ENCODE measurements at places on chromosomes 7 and 10. TPM values are rescaled to one million over a fixed set of nuclear protein-coding genes. Genes with fewer than 3 reads are reported as not detected.

EPO gene
- not detected for total RNA-seq

DNA sequence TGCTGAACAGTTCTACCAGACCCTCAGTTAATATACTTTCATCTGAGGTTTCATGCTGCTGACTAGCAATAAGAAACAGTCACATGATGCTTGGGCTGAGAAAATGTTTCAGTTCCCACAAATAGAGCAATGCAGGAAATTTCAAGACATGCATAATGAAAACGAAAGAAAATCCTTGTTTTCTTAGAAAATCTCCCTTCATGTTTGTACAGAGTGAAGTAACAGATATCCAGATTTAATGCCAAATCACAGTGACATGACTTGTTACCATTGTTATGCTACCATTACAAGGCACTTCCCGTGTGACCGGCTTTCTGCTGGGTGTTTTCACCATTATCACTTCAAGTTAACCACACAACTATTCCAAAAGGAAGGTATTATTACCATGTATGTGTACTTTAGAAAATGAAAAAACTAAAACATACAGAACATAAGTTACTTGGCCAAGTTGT, 121.7 kb downstream of the DOCK4 start:
- no peak for DNase-seq
- no peaks in the 10 kb centered on the region for H3K36me3 ChIP-seq
- no peak overlapping the region for H3K27ac ChIP-seq
- H3K4me1 ChIP-seq: no peaks in the 10 kb centered on the region
- H3K4me3 ChIP-seq: no peak overlapping the region

DNA sequence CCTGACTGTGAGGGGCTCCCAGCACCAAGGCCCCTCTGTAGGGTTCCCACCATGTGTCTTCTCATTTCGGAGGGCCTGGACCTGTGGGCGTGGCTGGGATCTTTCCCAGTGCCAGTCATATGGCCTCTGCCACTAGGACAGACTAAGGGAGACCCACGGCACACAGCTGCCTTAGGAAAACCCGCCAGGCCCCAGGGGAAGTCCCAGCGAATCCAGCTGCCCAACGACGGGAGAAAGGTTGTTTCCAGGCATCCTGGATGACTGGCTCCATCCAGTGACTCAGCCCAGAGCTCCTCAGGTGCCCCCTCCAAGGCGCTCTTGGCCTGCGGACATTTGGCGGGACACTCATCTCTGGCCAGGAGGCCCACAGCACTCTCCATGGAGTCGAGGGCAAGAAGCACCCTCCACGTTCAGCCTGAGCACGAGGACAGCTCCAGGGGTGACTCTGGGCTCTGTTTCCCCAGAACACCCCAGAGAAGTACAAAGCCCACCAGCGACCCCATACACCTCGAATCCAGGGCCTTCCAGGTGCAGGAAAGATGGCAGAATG, 39.9 kb downstream of the PWWP2B start:
- H3K4me3 ChIP-seq: no peak overlapping the region
- no peaks in the 10 kb centered on the region for H3K4me1 ChIP-seq
- no peak overlapping the region for H3K27ac ChIP-seq
- DNase-seq: no peak
- no peaks in the 10 kb centered on the region for H3K27me3 ChIP-seq
- no peaks in the 10 kb centered on the region for H3K36me3 ChIP-seq

DNA sequence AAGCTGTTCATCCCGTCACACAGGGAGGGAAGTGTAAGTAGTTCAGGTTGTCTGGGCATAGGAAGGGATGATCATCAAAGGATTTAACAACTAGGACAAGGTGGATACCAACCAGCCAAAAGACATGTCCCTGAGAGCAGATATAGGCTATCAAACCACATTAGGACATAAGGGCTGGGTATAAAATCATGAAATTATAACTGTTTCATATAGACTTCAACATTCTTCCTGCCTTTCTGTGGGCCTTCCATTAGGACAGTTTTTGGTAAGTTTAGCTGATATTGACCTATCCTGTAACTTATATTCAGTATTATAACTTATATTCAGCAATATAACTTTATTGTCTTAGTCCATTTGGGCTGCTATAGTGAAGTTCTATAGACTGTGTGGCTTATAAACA, 190.9 kb downstream of the PAXIP1 start:
- H3K4me3 ChIP-seq: no peak overlapping the region
- H3K4me1 ChIP-seq: no peaks in the 10 kb centered on the region
- no peak for DNase-seq
- no peaks in the 10 kb centered on the region for H3K27me3 ChIP-seq

GRCh38 chr7:14275356-14275755, 285.9 kb upstream of the ETV1 start:
- no peaks in the 10 kb centered on the region for H3K36me3 ChIP-seq
- DNase-seq: no peak
- H3K27ac ChIP-seq: no peak overlapping the region
- H3K4me1 ChIP-seq: no peaks in the 10 kb centered on the region
- no peak overlapping the region for H3K4me3 ChIP-seq
- no peaks in the 10 kb centered on the region for H3K27me3 ChIP-seq

TRIM50 gene
- total RNA-seq: not detected

DNA sequence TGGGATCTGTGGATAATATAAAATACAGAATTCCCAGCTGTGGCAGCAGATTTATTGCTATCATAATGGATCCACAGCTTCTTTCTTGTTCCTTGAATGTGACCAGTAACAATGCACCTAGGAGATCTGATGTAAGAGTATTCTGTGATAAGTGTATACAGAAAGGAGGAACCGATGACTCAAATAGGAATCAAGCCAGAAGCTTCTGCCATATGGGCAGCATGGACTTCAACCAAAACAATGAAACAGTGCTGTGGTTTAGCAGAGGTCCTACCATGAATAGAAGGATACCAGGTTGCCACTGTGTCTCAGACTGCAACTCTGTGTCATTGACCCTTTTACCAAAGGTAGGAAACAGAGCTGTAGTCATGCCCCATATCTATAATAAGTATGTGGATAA, 81.8 kb downstream of the PTPRZ1 start:
- no peak for DNase-seq
- H3K27me3 ChIP-seq: no peaks in the 10 kb centered on the region
- no peak overlapping the region for H3K27ac ChIP-seq
- H3K4me1 ChIP-seq: no peaks in the 10 kb centered on the region
- no peak overlapping the region for H3K4me3 ChIP-seq

GRCh38 chr7:26265065-26265464, 26.6 kb upstream of the SNX10 start:
- H3K36me3 ChIP-seq: no peaks in the 10 kb centered on the region
- no peak for DNase-seq
- H3K27ac ChIP-seq: no peak overlapping the region
- H3K27me3 ChIP-seq: no peaks in the 10 kb centered on the region
- no peak overlapping the region for H3K4me3 ChIP-seq
- H3K4me1 ChIP-seq: no peaks in the 10 kb centered on the region

DNA sequence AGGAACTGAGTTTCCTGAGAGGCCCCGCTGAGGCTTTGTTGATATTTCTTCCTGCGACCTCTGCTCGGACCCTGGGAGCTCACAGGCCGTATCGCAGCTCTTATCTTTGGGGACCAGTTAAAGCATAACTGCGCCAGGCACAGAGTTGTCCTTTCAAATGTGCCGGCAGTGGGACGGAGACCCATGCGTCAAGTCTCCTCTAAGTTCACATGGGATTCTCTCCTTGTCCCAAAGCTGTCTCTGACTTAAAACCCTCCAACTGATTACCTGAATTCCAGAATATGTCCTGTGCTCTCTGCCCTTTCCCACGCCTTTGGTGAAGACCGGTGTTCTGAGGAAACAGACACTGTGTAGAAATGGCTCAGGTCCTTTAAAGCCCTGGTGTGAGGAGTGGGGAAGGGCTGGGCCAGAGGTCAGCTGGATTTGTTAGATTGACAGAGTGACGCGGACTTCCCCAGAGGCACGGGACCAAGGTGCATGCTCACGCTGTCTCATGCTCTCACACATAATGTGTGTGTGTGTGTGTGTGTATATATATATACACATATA, 169.8 kb downstream of the EGFR start:
- H3K27me3 ChIP-seq: no peaks in the 10 kb centered on the region
- no peak for DNase-seq
- no peak overlapping the region for H3K4me3 ChIP-seq
- H3K27ac ChIP-seq: no peak overlapping the region

FFAR4 gene
- not detected for total RNA-seq

GSDME gene
- total RNA-seq: 14.9 TPM
